COR-L47 (cell line): ENCODE measurements at places on chromosomes 7 and 10.

GRCh38 chr7:14954035-14954434 lies 51.5 kb upstream of the DGKB start:
- no peak for DNase-seq

- DNase-seq = no peak
These were observed 15.9 kb downstream of the GPRIN2 start for GRCh38 chr10:46540412-46541016.

DNA sequence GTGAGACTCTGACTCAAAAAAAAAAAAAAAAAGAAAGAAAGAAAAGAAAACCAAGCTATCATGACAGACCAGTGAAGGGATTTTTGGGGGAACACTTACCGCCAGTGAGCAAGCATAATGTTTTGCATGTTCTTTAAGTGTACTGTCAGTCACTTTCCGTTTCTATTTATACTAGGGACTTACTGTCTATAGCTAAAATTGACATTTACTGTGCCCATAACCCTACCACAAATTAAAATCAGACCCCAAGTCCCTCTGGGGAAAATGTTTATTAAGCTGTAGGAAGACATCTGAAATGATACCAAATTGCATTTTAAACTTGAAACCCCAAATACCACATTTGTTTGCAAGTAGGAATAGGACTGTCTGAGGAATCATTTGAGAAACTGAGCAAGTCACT lies 252.8 kb downstream of the TRIL start:
- no peak for DNase-seq

DNA sequence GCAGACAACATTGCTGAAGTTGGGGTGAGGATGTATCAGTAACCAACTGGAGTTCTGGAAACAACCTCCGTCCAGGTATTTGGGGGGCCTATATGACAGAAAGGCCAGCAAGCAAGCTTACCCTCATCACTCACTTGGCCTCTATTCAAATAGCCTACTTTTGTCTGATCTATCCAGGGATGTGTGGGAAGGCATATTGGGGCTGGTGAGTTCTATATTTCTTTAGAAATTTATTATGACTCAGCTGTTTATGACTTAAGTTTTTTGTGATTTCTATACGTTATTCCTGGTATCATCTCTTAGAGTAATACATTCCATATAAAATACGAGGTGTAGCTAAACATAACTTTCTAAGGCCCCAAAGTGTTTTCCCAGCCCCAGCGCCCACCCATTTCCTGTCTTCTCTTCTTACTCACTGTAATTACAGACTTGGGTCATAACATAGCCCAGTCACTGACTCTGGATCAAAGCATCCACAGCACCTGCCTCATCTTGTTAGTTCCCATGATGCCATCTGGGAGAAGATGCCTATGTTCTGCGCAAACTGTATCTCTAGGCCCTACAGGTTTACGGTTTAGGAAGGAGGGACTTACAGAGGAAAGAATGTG lies 18.1 kb downstream of the GARS1 start:
- no peak for DNase-seq

DNA sequence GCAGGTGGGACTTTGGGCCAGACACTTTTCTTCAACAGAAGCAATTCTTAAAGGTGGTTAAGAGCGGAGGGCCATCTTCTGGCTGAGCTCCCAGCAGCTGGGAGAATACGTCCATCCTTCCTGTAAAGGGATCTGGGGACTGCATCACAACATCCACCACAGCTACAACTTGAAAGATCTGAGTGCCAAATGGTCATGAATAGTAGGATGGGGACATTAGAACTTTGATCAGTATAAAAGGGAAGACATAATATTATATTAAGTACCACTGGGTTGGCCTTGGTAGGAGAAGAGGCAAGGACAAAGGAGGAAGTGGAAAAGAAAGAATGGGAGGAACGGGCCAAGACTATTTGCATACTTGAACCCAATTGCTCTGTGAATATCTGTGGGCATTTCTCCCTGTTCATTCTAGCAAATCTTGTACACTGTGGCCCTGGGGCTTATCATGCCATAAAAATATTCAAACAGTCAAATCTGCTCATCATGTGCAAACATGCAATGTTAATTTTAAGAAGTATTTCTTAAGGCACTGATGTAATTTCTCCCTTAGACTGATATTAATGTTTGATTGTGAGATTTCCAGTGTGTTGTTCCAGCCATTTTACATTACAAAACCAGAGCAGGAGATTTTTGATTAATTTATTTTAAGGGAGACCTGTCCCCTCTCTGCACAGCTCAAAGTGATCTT lies 65.5 kb upstream of the CREB5 start:
- DNase-seq = no peak

DNA sequence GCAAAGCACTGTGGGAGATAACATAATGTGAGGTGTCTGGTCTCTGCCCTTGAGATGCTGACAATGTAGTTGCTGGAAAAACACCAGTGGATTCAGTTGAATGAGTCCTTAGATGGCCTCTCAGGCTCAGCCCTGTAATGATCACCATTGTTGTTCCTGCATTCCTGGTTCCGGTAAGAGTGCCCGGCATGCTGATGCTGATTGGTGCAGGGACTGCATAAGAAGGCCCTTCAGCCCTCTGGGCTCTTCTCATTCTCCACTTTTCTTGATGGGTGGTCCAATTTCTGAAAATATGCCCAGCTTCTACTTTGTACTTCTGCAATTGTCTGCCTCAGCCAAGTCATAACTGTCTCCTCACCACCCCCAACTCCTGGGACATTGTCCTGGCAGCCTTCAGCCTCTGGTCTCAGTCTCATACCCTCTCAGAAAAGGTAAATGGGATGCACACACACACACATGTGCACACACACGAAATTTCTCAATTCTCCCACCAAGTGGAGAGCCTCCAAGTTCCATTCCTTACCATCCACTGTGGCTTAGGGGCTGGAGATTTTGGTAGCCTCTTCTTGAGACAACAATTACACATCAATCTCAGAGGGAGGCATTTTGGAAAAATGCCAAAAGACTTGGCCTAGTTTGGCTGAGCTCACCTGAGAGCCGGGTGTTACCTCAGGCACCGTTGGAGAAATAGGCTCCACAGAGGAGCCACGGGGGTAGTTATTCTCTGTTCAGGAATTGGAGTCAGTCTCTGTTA lies 314.9 kb downstream of the RPS24 start:
- no peak for DNase-seq
